Naive thymus-derived CD4-positive, alpha-beta T cell (primary cell): ENCODE measurements at places on chromosomes 11 and 22. TPM values are rescaled to one million over a fixed set of nuclear protein-coding genes. Genes with fewer than 3 reads are reported as not detected.
A peak's percentile ranks its signal among the peaks of the same experiment; 100 is the strongest.

DNA sequence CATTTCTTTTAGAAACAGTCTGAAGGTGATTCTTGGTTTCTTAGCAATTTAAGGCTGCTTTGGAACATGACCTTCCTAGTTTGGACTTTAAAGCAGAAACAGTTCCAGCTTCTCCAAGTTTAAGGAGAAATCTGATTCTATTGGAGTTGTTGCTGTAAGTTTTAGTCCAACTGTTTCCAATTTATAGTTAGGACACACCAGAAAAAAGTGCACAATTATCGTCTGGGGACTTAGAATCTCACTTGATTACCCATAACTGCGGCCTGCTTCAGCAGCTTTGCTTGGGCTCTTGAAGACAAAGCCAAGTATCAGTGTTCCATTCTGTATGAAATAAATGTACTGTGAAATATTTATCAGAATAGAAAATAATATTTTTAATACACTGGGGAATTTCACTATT is 246.6 kb downstream of the TMEM135 start:
- no peak for DNase-seq

- DNase-seq: no peak
Measured at GRCh38 chr11:43825217-43825816, 55.3 kb upstream of the ALKBH3 start.

DNA sequence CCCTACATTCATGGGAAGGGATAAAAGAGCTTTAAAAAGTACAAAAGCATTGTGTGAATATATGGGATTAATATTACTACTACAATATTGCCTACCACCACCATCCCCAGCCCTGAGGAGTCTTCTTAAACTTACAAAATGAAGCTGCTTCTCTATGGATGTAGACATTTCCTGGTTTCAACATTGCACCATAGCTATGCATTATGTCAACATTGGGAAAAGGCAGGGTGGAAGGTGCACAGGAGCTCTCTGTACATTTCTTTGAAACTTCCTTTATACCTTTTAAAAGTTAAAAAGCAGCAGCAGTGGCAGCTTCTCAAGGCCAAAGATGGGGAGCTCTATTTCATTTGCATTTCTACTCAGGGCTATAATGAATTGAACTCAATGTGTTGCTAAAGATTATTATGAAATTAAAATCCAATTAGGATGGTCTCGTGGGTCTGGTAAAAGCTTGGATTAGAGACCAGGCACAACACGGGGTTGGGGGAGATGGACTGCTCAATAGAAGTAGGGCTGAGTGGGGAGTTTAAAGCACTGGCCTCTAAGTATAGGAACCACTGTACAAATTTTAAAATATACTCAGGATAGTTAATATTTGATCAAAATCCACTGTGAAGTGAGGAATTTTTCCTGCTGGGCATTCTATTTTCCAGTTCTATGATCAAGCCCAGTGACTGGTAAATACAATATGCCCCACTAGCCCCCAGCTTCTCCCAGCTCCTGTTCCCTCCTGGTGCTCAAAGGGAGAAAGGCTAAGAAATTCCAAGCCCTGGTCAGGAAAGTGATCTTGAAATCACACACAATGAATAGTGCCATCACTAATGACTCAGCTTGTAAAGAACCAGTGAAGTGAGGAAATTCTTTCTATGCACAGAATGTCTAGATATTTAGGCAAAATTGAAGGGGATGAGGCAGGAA is 362.7 kb upstream of the CCDC90B start:
- no peak for DNase-seq

DNA sequence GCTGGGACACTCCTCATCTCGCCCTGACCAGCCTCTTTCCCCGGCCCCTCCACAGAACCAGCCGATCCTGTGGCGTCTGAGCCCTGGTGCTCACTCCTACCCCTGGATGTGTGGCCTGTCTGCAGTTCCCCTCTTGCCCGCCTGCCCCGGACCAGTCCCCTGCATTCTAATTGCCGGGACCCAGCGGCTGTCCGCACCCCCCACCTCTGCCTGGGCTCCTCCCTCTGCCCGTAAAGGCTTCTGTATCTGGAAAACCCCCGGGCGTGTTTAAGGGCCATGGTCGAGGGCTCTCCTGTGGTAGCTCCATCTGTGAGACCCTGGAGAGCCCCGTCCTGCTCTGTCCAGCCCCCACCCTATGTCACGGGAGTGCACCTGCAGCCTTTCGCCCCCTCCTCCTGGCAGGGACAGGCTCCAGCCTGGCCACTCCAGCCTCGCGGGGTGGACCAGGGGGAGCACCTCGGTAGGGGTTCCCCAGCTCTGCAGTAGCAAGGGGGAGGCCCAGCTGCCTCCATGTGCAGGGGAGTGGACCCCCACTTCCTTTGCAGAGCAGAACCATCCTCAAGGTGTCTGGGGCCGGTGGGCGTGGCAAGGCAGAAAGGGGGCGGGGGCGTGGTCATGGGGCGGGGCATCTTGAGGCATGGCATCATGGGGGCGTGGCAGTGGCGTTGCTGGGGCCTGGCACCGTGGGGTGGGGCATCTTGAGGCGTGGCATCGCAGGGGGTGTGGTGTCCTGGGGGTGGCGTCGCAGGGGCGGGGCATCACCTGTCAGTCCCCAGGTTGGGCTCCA is 430.4 kb downstream of the TBC1D22A start:
- DNase-seq: no peak

GRCh38 chr11:38510041-38510440 is 1912.0 kb upstream of the RAG2 start:
- no peak for DNase-seq

DNA sequence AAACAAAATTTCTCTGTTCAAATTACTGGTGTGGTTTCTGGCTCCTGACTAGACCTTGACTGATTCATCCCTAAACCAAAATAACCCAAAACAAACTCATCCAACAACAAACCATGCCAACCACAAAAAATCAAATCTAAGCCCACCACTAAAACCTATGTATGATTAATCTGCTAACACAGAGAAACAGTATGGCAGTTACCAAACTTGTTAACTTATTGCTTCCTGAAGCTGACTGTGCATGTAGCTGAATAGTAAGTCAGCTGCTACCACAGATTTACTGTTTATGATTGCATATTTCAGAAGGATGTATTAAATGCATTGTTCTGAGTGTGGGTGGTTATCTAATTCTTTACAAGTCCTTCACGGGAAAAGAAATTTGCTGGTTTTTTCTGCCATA is 231.1 kb downstream of the SWAP70 start:
- no peak for DNase-seq

DNA sequence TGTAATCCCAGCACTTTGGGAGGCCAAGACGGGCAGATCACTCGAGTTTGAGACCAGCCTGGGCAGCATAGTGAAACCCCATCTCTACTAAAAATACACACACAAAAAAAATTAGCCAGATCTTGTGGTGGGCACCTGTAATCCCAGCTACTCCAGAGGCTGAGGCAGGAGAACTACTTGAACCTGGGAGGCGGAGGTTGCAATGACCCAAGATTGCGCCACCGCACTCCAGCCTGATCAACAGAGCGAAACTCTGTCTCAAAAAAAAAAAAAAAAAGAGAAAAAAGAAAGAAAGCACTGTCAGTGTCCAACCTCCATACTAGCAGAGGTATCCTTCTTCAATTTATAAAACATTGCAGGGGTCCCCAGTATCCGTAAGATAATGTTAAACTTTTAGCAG is 17.8 kb downstream of the RAB6A start:
- DNase-seq: no peak

DNA sequence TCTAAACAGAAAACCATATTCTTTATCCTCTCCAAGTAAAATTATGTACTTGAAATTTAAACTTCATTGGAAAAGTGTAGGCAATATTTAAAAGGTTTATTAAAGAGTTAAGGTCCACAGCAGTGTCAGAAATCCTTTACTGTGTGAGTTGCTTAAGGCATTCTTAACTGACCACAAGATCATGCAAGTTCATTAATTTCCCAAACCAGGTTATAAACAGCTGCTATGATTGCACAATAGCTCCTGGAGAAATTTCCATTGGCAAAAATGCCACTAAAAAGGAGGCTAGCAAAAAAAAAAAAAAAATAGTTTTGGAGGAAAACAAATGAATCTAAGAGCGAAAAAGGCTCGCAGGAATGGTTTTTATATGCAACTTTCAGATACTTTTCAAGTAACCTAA is 106.2 kb downstream of the ETS1 start:
- DNase-seq: no peak

- no peak for DNase-seq
Measured at GRCh38 chr22:36891646-36892045, 21.8 kb upstream of the CSF2RB start.

- DNase-seq: no peak
Measured at GRCh38 chr22:26857169-26857568, 199.8 kb downstream of the MIAT start.

GRCh38 chr11:2803186-2804091 is 82.1 kb downstream of the CDKN1C start:
- DNase-seq: no peak

- peak; percentile 66 for DNase-seq
Measured at GRCh38 chr22:25048659-25049647, 96.4 kb downstream of the KIAA1671 start.

DNA sequence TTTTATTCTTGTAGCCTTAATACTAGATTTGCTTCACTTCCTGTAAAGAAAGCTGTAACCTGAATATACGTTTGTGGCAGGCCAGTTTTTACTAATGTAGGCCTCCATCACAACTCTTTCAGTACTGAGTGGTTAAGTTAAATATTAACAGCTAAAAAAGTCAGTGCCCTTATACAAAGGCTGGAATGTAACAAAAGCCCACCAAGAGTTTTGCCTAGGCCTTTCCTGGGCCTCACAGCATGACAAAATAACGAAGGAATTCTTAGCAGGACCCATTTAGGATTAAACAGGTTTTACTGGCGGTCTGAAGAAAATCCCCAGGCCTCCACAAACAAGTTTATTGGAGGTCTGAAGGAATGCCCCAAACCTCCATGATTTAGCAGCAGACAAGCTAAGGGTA is 43.7 kb downstream of the PIWIL3 start:
- no peak for DNase-seq

- no peak for DNase-seq
Measured at GRCh38 chr11:86396396-86396795, 21.7 kb downstream of the CCDC81 start.

DNA sequence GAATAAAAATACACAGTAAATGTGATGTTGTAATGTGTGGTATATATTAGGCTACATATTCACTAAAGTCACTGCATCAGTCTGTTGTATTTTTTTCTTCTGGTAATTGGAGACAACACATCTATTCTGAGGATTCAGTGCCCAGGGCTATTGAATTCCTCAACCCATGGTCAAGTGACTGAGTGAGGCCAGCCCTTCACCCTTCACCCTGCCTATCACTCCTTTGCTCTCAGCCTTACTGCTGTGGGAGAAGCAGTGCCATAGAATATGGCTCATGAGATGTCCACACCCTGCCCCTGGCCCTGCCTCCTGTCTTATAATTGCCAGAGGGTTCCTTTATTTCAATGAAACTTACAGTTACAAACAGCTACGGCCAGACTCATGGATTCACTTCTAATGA is 295.6 kb downstream of the NTM start:
- no peak for DNase-seq

- no peak for DNase-seq
Measured at GRCh38 chr11:1109101-1109917, 34.6 kb downstream of the MUC2 start.

DNA sequence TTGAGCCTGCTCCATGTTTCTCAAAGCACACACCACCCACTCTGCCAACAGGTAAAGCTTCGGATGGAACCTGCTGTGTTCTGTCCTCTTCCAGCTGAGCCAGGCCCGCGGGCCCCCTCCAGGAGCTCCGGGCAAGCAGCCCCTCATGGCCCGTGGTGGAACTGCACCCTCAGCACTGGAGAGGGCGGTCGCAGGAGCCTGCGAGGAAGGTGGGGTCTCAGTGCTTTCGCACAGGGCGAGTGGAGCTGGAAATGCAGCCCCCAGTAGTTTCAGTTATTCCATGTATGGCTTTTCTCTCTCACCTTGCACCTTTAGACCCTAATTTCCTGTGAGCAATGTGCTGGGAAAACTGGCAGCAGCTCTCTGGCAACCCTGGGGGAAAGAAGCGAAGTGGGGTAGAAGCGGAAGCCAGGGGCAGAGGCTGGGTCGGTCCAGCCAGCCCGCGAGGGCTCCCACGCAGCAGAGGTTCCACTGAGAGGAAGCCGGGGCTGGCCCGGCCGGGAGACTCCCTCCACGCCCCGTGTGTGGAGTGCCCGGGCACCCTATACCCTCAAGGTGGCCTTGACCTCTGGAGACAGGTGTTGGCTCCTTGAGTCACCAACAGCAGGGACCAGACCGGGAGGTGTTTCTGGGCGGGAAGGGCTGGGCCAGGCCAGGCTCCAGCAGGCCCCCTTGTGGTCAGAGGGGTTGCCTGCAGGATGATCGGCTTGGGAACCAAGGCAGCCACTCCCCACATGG is 119.9 kb upstream of the TMEM45B start:
- DNase-seq: peak; percentile 75

GRCh38 chr11:17396598-17397310 is 8.3 kb upstream of the KCNJ11 start:
- no peak for DNase-seq

- DNase-seq: peak; percentile 77
Measured at GRCh38 chr22:31230871-31231621, 18.9 kb downstream of the LIMK2 start.

- peak; percentile 37 for DNase-seq
Measured at GRCh38 chr11:74702383-74703007, 28.7 kb downstream of the CHRDL2 start.

DNA sequence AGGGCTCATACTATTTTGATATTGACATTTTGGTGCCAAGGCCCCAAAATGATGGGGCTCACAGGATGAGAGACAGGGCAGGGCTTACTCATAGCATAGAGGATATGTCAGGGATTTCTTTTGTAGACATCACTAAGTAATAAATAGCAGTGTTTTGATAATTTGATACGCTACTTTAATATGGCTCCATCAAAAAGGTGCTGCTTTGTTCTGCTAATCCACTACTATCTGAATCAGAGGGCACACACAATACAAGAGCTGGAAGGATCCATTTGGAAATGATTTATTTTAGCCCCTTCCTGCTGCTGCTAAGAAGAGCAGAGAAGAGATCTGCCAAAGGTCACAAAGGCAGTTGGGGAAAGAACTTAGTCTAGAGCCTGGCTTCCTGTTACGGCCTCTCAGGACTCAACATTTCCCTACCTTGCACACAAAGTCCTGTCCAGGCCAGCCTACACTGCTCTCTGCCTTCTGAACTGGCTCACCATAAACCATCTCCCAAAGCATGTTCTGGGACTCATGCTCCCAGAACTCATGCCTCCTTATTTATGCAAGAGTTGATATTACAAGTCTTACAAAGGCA is 261.3 kb upstream of the ARHGAP20 start:
- DNase-seq: no peak

GRCh38 chr11:125946712-125947418 is 1.0 kb downstream of the VSIG10L2 start:
- no peak for DNase-seq

GRCh38 chr11:110097459-110098012 is 4.3 kb downstream of the ZC3H12C start:
- no peak for DNase-seq

Gene C11orf42
- not detected in 2 replicates for total RNA-seq

Gene KCNQ1
- total RNA-seq: 36.9 TPM

Gene HDAC10
- total RNA-seq: 139 TPM

Gene ASPHD2
- 2.7 TPM for total RNA-seq

Gene TMEM126A
- 18.9 TPM for total RNA-seq

Gene OTOG
- total RNA-seq: not detected

Gene KDELR3
- not detected for total RNA-seq

Gene RHOD
- 0.62 TPM for total RNA-seq

Gene RASD2
- total RNA-seq: not detected

Gene TTC36
- total RNA-seq: 1.1 TPM
